ENCODE measurements at places on chromosomes 2 and 18.

DNA sequence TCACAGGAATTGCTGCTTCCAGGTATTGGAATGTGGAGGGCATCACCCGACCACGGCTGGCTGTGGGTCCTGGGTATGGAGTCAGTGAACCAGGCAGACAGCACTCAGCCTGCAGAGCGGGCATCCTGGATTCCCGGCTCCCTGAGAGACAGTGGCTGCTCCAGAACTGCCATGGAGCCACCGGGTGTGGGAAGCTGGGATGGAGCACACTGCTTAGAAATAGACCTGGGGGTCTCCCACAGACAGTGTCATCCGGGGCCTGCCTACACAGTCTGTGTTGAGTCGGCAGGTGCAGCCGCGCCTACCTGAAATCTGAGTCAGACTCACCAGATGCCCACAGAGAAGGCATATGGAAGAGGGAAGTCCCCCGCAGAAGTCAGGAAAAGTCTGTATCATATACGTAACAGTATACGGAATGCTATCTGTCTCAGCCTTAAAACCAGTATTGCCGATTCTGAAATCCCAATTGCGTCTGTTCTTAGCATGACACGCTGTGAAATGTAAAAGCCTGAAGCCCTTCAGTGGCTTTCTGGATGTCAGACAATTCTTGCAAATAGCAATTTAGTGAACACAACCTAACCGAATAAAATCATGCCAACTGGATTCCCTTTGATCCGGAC, 509.7 kb upstream of the MYT1L start:
- DNase-seq: no peak

DNA sequence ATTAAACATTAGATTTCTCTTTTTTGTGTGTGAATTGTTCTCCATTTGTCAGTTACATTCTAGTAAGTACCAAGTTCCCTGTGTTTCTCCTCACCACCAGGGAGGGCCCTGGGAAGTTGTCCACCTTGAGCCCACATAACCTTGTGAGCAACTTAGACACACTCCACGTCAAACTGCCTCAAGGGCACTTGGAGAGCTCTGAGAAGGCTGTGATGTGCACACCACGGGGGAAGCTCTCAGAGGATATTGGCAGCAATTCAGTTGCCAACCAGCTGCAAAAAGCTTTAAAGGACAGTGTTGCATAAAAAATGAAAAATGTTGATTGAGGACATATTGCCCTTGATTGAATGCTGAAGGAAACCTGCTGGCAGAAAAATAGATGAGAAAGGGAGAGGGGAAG, 743.6 kb downstream of the RNF144A start:
- no peak for DNase-seq

- DNase-seq: no peak
Measured at GRCh38 chr2:36367486-36367885, 11.9 kb downstream of the CRIM1 start.

DNA sequence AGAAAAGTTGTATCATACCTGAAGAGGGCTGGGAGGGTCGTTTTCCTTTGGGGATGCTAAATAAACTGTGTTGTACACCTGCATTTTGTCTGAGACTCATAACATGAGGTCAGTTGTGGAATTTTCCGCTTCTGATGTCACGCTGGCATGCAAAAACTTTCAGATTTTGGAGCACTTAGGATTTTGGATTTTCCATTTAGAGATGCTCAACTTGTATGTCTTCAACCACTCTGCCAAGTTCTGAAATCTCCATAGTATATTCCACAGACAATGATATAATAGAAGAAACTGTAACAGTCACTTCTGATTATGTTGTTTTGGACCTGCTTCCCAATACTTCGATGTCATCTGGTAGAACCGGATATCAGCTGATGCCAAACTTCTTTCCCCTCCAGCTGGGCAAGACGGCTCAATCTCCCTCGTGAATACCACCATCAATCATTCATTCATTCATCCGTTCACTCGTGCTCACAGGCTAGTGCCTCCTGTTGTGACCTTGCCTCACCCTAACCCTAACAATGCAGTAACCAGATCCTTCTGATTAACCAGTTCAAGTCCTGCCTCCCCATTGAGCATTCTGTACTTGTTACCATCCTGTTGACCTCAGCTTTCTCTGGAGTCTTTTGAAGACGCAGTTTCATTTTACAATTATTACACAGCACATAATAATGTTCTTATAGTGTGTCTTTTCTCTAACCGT, 5.3 kb upstream of the PLEKHH2 start:
- DNase-seq: no peak

- no peak for DNase-seq
Measured at GRCh38 chr18:34509879-34510586, 200.1 kb upstream of the DTNA start.

DNA sequence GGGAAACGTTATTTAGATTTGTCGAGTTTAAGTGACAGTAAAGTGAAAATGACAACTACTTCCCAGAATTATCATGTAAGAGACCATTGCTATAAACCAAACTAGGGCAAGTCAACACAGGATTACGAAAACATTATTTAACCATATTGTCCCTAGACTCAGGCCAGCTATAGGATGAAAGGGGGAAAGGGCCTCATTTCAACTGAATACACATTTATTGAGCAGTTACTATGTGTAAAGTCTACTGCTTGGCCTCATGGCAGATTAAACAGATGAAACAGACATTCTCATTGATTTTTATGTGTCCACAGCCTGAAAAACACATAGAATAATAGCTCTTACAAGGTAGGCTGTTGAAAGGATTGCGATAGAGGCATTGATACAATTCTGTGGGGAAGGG, 32.7 kb downstream of the ARHGEF33 start:
- DNase-seq: no peak

DNA sequence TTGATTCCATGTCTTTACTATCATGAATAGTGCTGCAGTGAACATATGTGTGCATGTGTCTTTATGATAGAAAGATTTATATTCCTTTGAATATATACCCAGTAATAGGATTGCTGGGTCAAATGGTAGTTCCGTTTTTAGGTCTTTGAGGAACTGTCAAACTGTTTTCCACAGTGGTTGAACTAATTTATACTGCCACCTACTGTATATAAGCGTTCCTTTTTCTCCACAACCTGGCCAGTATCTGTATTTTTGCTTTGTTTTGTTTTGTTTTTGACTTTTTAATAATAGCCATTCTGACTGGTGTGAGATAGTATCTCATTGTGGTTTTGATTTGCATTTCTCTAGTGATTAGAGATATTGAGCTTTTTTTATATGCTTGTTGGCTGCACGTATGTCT, 641.6 kb downstream of the SUCLG1 start:
- DNase-seq: peak; percentile 35

DNA sequence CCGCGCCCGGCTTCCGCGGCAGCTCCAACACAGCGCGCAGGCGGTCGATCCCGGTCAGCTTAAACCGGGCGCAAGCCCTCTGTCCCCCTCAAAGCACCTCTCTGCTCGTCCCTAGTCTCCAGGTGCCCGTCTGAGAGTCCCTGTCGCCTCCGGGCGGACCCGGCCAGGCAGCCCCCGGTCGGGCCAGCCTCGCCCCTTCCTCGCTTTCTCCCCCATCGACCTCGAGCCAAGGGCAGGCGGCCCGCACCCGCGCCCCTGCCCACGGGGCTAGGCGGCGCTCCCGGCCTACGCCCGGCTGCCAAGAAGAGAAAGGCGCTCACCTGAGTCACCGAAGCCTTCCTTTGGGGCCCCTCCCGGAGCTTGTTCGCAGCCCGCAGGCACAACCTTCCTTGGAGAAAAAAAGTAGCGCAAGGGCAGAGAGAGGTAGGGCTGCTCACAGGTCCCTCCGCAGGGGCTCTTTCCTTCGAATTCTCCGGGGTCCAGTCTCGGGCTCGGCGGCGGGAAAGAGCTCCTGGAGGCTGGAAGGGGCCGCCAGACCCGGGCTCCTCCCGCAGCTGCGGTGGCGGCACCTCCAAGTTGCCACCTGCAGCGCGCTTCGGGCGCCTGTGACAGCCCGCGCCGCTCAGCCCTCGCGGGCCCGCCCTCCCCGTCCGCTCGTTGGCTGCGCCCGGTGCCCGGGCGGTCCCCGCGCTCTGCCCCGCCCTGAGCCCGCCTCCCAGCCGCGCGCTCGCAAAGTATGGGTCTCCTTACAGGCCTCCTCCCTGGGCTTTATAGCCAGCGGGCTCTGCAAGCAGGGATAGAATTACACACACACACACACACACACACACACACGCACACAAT, 86.5 kb upstream of the EPB41L3 start:
- DNase-seq: peak; percentile 56

DNA sequence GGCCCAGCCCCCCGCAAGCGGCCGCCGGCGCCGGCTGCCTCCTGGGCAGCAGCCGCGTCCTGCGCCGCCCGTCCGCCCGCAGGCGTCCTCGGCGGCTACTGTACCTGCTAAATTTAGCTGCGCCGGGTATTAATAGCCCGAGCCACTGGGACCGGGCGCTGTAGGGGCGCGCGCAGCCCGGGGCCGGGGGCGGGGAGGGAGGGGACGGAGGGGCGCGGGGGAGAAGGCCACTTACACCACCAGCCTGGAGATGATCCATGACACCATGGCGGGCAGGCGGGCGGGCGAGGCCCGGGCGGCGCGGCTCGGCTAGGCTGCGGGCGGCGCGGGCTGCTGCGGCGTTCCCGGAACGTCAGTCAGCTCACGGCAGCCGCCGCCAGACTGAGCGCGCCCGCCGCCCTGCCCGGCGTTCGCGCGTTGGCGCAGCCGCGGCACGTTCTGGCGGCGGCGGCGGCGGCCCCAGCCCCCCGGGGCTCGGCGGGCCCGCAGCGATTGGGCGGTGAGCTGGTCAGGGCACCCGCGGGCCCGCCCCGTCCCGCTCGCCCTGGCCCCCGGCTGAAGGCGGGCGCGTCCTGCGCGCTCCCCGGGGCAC, at the start of gene REEP1:
TSS of gene REEP1 (minus strand) at position 383 of the 592 bp plus-strand sequence. CDS start at position 267, 116 bp downstream.
- peak; percentile 13 for DNase-seq

DNA sequence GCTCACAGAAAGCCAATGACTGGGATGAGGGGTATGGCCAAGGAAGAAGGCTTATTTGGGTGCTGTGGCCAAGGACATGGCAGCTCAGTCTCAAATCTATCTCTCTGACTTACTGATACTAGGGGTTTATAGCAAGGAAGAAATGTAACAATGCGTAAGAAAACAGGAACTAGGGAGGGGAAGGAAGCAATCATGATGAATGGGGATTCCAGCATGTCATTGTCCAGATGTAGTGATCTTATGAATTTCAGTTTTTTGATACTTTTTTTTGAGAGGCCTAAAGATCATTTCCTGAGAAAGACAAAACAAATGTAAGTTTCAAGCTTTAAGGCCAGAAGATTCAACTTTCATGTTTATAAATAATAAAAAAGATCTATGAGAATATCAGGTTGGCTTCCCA, 298.6 kb upstream of the FAM98A start:
- peak; percentile 1 for DNase-seq

GRCh38 chr18:12345491-12346239, 31.4 kb downstream of the AFG3L2 start:
- DNase-seq: no peak

- DNase-seq: no peak
Measured at GRCh38 chr2:174503161-174503809, 16.5 kb upstream of the GPR155 start.

- no peak for DNase-seq
Measured at GRCh38 chr2:237465515-237466148, 21.4 kb upstream of the MLPH start.

DNA sequence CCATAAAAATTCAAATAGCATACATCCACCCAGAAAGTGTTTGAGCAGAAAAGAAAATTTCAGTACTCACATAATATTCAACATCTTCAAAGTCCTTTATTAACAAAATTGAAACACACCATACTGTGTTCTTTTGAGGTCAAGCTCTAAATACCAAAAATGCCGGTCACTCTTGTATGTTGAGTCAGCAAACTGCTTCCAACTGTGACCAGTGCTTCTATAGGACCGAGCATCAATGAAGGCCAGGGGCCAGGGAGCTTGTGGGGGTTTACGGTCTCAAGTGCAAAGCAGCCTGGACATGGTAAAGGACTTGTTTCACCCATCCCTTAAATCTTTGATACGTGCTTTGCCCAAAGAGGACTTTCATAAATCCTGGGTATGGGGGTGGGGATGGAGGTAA, 112.7 kb upstream of the REV1 start:
- DNase-seq: no peak

DNA sequence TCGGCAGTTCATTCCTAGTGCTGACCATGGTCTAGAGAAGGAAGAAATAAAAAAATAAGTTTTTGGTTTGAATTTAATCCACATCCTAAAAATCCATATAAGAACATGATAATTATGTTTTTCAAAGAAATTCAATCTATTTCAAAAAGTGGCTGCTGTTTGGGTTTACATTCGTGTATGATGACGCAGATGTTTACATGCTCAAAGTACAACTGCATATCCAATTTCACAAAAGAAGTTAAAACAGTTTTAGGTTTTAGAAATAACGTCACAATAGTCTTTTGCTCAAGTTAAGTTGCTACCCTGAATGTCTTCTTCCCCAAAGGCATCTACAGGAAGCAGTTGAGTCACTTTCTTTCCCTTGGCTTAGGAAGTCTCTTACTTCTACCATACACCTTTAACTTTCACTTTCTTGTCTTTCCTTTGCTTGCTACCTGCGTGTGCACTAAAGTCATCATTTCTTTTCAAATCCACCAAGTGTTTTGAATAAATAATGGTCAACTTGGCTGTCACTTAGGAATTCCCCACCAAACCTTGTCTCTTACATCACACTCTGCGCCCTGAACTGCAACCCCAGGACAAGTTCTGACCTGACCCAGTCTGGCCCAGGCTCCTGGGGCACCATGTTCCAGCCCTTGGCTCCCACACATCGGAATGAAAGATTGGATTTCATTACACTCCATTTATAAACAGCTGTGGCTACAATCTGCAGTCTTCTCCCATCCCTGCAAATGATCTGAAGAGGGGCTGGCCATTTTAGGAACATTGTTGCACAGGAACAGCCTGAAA, 28.4 kb downstream of the FAM237A start:
- no peak for DNase-seq

DNA sequence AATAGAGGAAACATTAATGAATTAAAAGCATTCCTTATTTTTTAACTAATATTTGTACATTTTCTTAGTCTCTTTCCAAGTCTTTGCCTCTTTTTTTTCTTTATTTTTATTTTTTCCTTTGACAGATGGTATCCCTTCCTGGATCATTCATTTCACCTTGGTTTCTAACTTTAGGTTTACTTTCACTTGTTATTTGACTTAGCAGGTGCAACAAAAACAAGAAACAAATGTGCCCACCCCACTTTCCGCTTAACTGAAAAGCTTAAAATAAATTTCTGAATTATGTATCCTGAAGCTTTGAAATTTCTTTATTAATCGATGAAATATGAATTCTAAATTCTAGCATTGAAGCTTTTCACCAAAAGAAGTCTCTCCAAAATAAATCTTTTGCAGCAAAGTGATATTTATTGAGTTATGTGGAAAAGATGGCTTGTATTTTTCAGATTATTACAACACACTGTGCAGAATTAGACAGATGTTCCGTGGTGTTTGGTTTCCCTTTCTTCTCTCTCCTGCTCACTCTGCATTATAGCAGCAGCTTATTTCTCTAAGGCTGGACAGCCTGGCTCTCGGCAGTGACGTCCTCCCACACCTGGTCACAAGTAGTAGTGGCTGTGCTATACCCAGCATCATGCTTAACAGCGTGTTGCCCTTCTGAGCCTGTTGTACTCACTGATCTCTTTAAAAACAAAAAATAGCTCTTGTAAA, 99.1 kb upstream of the ZNF397 start:
- DNase-seq: no peak

GRCh38 chr2:189641590-189641989, 19.7 kb upstream of the ASNSD1 start:
- no peak for DNase-seq
